ENCODE measurements at places on chromosomes 11 and 22.

- peak; percentile 31 for DNase-seq
These were observed 62.6 kb upstream of the PHF21B start for GRCh38 chr22:45072322-45072903.

- no peak for DNase-seq
These were observed 47.2 kb downstream of the MYO7A start for GRCh38 chr11:77175021-77175842.

DNA sequence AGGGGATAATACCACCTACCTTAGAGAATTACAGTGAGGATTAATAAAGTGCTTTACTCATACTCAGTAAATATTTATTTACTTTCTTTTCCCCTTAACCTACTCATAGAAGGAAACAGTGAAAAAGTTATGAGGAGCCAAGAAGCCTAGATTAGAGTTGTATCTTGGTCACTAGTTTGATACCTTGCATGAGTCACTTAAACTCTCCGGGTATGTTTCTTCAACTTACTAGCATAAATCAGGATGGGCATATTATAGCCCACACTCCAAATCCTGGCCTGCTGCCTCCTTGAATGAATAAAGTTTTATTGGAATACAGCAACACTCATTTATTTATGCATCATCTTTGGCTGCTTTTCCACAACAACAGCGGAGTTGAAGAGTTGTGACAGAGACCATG, 8.2 kb downstream of the FBXO3 start:
- DNase-seq = no peak

DNA sequence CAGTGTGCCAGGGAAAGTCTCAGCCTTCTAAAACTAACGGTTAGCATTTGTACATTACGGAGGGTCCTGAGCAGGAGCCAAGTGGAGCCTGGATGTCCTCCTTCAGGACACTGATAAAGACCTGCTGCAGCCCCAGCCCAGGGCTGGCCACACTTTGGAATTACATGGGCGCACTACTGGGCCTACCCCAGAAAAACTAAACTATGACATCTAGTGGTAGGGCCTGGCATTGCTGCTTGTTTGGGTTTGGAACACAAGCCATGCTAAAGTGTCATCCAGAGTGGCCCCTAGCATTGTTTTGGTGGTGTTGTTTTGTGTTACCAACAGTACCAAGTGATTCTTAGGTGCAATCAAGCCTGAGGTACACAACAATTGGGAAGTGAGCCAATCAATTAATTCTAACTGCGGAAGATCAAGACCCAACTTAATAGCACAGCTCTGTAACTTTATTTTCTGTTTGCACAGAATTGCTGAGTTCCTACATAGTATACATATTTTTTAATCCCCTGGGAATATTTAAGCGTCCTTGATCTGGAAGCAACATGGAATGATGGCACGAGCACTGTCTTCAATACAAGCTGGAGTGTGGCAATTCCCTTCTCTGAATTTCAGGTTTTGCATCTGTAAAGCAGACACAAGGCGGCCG, 340.7 kb downstream of the LARGE1 start:
- peak; percentile 56 for DNase-seq

GRCh38 chr11:116535994-116536393, 236.8 kb downstream of the BUD13 start:
- no peak for DNase-seq

DNA sequence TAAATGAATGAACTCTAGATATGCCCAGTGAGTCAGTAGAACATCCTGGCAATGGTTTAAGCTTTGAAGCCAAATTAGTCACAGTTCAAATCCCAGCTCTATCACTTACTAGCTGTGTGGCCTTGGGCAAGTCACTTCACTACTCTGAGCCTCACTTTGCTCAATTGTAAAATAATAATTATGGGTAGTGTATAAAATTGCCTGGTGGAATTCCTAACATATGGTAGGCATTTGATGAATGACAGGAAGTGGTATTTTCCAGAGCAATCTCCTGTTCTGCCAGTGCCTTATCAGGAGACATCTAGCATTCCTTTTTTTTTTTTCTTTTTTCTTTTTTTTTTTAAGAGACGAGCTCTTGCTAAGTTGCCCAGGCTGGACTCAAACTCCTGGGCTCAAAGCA, 13.0 kb downstream of the SCN4B start:
- no peak for DNase-seq

DNA sequence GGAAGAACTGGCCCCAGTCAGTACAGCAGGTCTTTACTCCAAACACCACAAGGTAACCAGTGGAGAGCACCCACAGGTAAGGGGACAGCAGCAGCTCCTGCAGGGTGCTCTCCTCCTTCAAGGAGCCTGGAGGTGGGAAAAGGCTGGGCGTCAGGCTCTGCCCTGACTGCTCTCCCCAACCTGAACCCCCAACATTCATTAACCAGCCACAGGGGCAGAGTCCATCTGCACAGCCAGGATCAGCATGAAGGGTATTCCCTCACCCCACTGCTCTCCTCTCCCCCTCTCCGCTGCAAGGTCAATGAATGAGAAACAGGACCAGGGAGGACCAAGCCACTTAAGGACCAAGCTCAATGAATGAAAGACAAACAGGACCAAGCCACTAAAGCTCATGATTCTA, 3.7 kb downstream of the SLC37A4 start:
- no peak for DNase-seq

GRCh38 chr11:11483627-11484026, 130.6 kb upstream of the CSNK2A3 start:
- DNase-seq = no peak

DNA sequence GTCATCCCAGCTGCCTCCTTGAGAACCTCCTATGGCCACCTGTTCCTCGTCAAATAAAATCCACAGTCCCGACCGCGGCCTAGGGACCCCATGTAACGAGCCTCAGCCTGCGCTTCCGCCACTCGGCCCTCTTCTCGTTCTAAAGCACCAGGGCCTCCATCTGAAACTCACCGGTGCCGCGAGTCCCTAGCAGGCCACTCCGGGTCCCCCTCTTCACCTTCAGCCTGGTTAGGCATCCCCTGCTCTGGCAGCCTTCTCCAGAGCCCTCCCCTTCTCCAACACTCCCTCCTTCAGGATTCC, 2.4 kb upstream of the SSTR3 start:
- no peak for DNase-seq

- no peak for DNase-seq
These were observed 29.3 kb downstream of the OSBPL5 start for GRCh38 chr11:3135481-3136440.

GRCh38 chr11:19905280-19905853, 192.7 kb downstream of the NAV2 start:
- peak; percentile 76 for DNase-seq

- peak; percentile 93 for DNase-seq
These were observed 16.8 kb downstream of the PRR5L start for GRCh38 chr11:36312611-36313472.

DNA sequence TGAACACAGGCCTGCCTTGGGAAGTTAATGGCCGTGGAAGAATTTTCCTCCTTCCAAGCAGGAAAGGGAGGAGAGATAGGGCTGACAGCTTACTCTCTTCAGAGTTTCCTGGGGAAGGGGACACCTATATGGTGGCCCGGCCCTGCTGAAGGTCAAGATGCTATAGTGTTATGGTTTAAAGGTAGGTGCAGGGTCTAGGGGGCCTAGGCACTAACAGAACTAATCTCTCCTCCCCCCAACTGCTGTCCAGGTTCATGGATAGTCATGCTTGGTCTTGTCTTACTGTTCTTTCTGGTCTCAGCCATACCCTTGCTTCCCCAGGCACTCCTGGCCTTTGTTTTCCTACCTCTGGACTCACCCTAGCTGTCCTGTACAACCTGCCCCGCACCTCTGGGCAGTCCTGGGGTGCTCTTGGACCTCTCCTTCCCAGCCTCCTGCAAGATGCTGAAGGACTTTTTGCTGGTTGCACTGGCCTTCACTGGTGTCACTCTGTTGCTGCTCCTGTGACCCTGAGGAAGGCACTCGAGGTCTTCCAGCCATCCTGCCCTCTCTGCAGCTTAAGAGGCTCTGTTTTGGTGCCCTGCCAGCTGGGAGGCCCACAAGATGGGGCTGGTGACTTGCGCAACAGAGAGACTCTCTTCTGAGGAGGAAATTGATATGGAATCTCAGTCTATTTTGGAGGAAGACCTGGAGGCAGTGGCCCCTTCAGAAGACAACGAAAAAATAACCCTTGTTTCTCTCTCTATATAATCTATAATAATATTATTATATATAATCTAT, 17.9 kb downstream of the SEC14L3 start:
- DNase-seq = peak; percentile 26

- DNase-seq = no peak
These were observed 131.7 kb downstream of the GRIK4 start for GRCh38 chr11:120643284-120643683.

DNA sequence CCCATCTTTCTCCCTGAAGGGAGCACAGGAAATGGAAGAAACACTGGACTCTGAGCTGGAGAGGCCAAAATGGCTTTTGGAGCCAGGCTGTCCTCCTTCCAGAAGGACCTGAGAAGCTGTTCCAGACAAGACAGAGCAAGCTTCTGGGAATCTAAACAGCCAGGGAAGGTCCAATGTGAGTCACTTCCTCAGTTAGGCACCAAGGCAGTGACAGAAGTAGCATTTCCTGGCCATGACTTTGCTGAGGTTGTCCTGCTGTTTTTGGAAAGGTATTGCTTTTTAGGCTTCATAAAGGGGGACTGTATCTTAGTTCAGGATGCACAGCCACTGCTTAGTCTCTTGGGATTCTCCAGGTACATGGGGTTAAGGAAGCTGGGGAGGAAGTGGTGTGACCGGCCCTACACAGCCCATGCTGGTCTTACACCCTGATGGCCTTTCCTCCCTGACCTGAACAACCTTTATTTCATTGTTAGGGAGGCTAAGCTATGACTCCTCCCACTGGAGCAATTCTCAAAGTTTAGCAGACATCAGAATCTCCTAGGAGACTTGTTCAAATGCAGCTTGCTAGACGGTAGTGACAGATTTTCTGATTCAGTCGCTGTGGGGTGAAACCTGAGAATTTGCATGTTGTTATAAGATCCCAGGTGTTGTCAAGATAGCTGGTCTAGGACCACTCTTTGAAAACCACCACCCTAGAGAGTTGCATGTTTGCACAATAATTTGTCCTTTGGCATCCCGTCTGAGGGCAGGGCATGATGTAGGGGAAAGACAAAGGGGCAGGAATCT, 6.8 kb upstream of the INSC start:
- DNase-seq = no peak

DNA sequence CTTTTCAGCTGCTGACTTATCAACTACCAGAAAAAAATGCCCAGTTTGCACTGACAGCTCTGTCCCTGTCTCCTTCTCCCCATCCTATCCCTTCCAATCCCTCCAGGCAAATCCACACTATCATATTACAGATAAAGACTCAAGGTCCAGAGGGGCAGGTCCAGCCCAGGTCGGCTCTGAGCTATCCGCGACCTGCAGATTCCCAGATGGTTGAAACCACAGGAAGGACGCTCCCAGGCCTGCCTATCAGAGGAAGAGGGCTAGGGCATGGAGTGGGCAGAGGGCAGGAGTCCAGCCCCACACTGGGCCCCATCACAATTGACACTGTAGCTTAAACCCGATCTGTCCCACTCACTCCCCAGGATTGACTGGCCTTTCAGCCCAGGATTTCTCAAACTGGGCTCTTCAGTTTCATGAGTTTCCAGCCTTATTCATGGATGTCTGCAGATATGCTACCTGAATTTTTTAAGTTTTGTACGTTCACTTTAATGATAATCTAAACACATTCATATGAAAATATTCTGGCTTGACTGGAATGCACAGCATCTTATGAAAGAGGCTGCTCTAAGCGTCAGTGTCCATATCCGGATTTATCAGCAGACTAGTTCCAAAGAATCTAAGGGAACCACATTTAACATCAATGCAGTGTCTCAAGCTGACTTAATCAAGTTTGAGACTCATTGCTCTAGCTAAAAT, 16.4 kb upstream of the FCHSD2 start:
- DNase-seq = peak; percentile 89

- no peak for DNase-seq
These were observed 286.6 kb downstream of the ETS1 start for GRCh38 chr11:128300785-128301184.

DNA sequence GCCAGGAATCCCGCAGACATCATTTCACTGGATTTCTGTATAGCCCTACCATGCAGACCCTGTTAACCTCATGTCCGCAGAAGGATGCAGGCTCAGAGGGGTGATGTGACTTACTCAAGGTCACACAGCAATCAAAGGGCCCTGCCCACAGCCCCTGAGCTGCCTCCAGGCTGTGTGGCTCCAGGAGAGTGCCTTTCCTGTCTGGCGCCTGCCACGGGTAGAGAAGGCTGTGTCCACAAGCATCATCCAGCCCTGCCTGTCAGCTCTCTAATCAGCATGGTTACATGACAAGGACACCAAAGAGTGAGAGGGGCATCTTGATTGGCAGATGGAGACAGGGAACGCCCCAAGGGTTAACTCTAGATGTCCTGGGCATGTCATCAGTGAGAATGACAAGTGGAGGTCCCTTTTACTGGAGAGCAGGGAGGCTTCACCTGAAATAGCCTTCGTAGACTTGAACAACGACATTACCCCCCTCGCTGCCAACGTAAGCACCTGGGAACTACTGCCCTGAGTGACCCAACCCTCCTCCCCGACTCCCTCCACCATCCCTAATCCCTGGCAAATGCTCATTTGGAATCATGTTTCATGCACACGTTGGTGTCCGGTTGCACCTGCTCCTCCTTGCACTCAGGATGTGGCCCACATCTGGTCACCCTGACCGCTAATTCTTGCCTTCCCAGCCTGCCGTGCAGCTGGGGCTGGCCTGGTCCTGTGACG, 6.9 kb downstream of the FGF19 start:
- no peak for DNase-seq

DNA sequence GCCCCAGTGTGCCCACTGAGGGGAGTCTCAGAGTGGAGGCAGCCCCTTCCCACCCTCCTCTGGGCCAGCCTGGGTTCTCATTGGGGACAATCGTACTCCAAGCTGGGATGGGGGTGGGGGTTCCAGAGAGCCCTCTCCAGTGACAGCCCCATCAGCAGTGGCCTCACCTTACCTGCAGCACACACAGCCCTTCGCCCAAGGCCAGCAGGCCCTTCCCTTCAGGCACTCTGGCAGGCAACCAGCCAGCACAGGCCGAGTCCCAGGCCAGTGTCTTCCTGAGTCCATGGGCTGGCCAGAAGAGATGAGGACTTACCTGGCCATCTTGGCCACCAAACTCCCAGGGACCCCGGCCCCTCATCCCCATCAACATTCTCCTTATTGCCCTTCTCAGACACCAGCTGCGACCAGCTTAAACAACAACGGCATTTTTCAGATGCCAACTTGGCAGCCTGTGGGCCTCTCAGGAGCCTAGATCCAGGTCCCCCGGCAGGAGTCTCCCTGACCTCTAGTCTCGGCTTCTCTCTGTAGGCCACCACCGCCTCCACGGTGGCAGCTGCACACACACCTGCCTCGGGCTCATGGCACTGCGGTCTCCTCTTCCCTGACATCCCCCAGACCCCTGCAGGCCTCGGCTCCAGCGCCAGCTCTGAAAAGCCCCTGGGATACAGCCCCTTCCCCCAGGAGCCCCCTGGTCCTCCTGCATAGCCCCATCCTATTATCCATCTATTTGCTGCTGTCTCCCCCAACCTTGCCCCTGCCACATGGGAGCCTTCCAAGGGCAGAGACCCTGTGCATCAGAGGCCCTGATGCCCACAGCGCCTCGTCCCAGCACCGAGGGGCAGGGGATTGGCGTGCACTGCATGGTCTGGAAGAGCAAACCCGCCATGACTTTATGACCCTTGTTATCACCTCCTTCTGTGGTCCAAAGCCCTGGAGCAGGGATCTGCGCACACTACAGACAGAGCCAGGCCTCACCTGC, 111.2 kb upstream of the FGF3 start:
- DNase-seq = no peak

Data from choroid plexus epithelial cell (primary cell).